CMK (cell line): ENCODE measurements at places on chromosomes 3 and 15.

DNA sequence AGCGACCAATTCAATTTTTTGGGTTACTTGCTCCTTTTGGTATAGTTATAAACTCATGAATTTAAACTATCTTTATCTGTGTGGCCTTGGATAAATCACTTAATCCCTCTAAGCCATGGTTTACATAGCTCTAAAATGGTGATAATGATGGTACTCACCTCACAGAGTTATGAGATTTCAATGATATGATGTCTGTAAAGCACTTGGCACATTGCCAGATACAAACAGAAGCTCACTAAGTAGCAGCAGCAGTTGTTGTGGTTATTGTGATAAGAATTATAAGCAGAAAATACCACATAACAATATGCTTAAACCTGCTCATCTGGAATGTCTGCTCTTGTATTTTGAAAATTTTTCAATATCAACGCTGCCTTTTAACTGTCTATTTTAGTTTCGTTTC is 185.1 kb upstream of the SNTN start:
- no peak for DNase-seq

GRCh38 chr15:63879211-63879610 is 45.5 kb upstream of the HERC1 start:
- DNase-seq: no peak

GRCh38 chr3:98765721-98766120 is 2.6 kb downstream of the ST3GAL6 start:
- no peak for DNase-seq

DNA sequence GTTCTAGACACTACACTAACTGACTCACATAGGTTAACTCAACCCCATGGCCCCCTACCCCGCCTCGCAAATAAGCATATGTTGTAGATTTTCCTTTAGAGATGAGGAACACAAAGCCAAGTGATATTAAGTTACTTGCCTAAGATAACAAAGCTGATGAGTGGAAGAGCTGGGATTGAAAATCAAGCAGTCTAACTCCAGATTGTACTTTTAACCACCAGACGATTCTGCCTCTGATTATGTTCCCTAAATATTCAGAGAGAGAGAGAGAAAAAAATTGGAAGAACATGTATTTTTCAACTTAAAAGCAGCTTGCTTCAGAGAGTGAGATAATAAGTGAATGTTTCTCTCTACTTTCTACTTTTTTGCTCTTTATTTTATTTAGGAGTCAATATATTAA is 66.9 kb upstream of the THBS1 start:
- no peak for DNase-seq

GRCh38 chr15:48657950-48658591 is 12.6 kb upstream of the FBN1 start:
- DNase-seq: no peak
